Aorta (tissue), 5 donors: ENCODE measurements at places on chromosomes 3 and 15. TPM values are rescaled to one million over a fixed set of nuclear protein-coding genes. Genes with fewer than 3 reads are reported as not detected.

- no peak overlapping the region for H3K27ac ChIP-seq
- H3K27me3 ChIP-seq, result no peaks in the 10 kb centered on the region
- peaks cover 5% of the 10 kb centered on the region for H3K4me1 ChIP-seq
- DNase-seq, result no peak
Measured at GRCh38 chr3:117630469-117630868, 920.9 kb downstream of the TUSC7 start.

- H3K27me3 ChIP-seq, result no peaks in the 10 kb centered on the region
- H3K27ac ChIP-seq, result no peak overlapping the region
- no peak for DNase-seq
- H3K4me1 ChIP-seq, result no peaks in the 10 kb centered on the region
- no peaks in the 10 kb centered on the region for H3K36me3 ChIP-seq
Measured at GRCh38 chr3:116440196-116440595, 5.1 kb downstream of the LSAMP start.

DNA sequence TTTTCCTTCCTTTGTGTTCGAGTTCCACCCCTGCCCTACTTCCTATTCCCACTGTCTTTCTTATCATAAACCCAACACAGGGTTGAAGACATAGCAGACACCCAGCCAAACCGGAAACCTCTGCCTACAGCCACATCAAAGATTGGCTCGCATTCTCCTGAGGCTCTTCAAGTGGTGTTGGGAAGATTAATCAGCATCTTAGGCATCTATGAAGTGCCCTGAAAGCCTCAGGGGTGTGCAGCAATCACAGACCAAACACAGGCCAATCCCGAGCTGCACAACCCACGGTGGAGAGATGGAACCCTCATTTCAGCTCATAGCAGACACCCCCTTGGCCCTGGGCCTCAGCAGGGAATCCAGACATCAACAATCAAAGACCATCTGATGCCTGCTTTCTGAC is 255.9 kb downstream of the XXYLT1 start:
- DNase-seq, result no peak
- H3K4me1 ChIP-seq, result no peaks in the 10 kb centered on the region
- H3K27ac ChIP-seq, result no peak overlapping the region
- no peak overlapping the region for H3K4me3 ChIP-seq
- no peaks in the 10 kb centered on the region for H3K27me3 ChIP-seq

The BBX gene
- 10.0 TPM for polyA plus RNA-seq

The MST1R gene
- 7.6 TPM for polyA plus RNA-seq
